ENCODE measurements at places on chromosomes 7 and 10. TPM values are rescaled to one million over a fixed set of nuclear protein-coding genes. Genes with fewer than 3 reads are reported as not detected.

Gene GPNMB
- total RNA-seq: 0.95 TPM

- H3K27me3 ChIP-seq: peaks cover 2% of the 10 kb centered on the region
- no peak overlapping the region for H3K4me3 ChIP-seq
- H3K27ac ChIP-seq: no peak overlapping the region
- H3K4me1 ChIP-seq: no peaks in the 10 kb centered on the region
Observed at GRCh38 chr7:55210716-55211115, 154.4 kb upstream of the LANCL2 start.

- H3K4me3 ChIP-seq: no peak overlapping the region
- no peaks in the 10 kb centered on the region for H3K36me3 ChIP-seq
- no peak for DNase-seq
- no peak overlapping the region for H3K27ac ChIP-seq
- H3K4me1 ChIP-seq: peaks cover 7% of the 10 kb centered on the region
Observed at GRCh38 chr10:68871105-68871711, 29.9 kb upstream of the DDX50 start.

DNA sequence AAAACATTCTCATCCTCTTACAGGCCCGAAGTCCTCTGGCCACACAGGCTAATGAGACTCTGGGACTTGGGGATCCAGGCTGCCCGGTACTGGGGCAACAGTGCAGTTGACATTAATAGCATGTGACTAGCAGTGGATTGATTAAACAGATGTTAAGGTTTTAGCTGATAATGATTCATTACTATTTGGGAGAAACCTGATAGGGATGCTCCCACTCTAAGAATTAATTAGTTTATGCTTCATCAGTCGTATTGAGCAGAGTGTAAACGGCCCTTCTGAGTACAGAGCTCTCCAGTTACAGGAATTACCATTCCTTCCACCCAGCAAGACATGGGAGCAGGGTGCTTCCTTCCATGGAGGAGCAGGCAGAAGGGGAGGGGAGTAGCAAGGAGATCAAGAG lies 82.7 kb downstream of the RPS24 start:
- peaks cover 7% of the 10 kb centered on the region for H3K27me3 ChIP-seq
- no peak overlapping the region for H3K4me3 ChIP-seq
- DNase-seq: no peak
- no peaks in the 10 kb centered on the region for H3K36me3 ChIP-seq
- H3K4me1 ChIP-seq: no peaks in the 10 kb centered on the region

DNA sequence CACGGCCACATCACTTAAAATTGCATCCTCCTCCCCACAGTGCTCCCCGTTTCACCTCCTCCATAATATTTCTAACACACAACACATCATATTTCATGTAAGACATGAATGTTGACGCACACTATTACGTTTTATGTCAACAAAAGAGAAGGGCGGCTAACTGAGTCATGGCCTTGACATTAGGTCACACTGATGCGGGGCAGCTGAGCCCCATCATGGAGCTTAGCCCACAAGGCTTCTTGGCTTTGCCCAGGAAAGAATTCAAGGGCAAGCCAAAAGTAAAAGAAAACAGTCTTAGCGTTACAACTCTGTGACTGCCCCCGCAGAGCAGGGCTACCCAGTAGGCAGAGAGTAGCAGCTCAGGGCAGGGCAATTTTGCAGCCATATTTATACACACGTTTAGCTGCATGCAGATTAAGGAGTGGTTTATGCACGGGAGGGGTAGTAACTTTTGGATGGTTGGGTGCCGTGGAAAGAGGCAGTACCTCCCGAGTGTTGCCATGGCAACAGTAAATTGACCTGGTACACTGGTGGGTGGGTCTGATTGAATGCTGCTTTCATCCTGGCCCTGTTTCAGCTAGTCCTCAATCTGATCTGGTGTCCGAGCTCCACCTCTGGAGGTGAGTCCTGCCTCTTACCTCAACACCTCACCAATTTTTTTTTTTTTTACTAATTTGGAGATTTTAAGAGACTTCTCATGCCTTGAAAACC lies 156.2 kb upstream of the FRMD4A start:
- no peak overlapping the region for H3K27ac ChIP-seq
- no peak for DNase-seq
- H3K36me3 ChIP-seq: no peaks in the 10 kb centered on the region

Gene RSU1
- total RNA-seq: 47.4 TPM

DNA sequence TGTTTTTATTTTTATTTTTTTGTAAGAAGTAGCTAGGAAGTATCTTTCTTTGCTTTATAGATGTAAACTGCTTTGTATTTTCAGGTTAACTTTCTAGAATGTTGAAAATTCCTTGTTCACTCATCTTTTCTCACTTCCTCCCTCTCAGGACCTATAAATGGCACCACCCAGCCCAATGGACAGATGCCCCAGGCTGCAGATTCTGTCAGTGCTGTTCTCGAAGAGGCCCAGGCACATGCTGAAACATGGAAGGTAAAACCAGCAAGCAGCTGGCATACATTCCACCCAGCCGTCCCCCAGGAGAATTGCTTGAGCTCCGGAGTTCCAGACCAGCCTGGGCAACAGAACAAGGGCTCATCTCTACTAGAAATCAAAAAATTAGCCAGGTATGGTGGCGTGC lies 47.1 kb upstream of the PDSS1 start:
- H3K4me1 ChIP-seq: no peaks in the 10 kb centered on the region
- H3K36me3 ChIP-seq: no peaks in the 10 kb centered on the region
- DNase-seq: no peak
- no peaks in the 10 kb centered on the region for H3K27me3 ChIP-seq
- H3K4me3 ChIP-seq: no peak overlapping the region
- H3K27ac ChIP-seq: no peak overlapping the region

DNA sequence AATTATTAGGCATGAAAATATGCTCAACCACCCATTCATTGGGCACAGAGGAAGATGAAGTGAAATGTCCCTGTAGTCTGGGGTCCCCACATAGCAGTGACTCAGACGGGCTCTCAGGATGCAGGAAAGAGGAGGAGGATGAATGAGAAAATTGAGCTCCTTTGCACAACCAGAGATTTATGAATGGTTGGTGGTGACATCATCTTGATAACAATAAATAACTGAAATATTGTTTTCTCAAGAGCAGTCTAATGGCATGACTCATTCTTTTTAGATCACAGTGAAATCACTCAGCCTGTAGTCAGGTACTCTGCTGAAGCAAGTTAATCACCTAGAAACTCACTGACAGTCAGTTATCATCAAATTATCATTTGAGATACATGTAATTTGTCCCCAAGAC lies 254.1 kb downstream of the RELN start:
- no peak overlapping the region for H3K4me3 ChIP-seq
- H3K36me3 ChIP-seq: no peaks in the 10 kb centered on the region
- H3K4me1 ChIP-seq: no peaks in the 10 kb centered on the region
- no peaks in the 10 kb centered on the region for H3K27me3 ChIP-seq
- DNase-seq: no peak

Gene MRC1
- total RNA-seq: not detected

DNA sequence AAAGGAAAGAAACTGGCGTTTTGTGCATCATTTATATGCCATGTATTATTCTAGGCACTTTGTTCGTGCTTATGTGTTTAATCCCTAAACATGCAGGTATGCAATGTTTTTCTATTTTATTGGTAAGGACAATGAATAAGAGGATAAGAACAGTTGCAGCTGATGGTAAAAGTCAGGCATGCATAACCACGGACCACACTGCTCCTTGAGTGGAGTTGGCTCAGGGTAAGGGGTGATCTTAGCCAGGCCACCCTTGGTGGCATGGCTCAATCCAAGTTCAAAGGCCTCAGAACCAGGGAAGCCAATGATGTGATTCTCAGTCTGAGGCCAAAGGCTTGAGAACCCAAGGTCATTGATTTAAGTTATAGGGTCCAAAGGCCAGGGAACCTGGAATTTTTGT lies 1068.1 kb downstream of the NRG3 start:
- H3K4me3 ChIP-seq: no peak overlapping the region
- H3K36me3 ChIP-seq: no peaks in the 10 kb centered on the region
- no peak overlapping the region for H3K27ac ChIP-seq
- DNase-seq: no peak
- no peaks in the 10 kb centered on the region for H3K4me1 ChIP-seq
- no peaks in the 10 kb centered on the region for H3K27me3 ChIP-seq

DNA sequence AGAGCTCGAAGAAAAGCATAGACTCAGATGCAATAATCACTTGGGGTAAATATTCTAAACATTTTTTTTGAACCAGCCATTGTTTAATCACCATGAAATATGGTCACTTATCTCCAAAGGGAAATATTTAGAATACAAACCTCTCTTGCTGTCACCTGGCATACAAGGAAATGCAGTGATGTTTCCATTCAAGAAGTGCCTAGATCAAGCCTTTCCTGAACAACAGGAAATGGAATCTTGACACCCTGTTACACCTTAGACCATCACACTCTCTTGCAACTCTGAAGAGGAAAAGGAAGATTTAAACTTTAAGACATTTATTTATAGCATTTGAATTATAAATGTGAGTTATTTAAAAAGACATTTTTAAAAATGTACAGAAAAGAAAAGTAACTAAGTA lies 263.0 kb upstream of the BMPER start:
- no peaks in the 10 kb centered on the region for H3K4me1 ChIP-seq
- no peak overlapping the region for H3K4me3 ChIP-seq
- no peaks in the 10 kb centered on the region for H3K27me3 ChIP-seq
- H3K27ac ChIP-seq: no peak overlapping the region
- no peaks in the 10 kb centered on the region for H3K36me3 ChIP-seq

Gene MAGI2
- 0.12 TPM for total RNA-seq

- H3K27ac ChIP-seq: no peak overlapping the region
- H3K4me3 ChIP-seq: no peak overlapping the region
- peaks cover 1% of the 10 kb centered on the region for H3K4me1 ChIP-seq
- no peak for DNase-seq
Observed at GRCh38 chr7:137462074-137462715, 118.7 kb upstream of the PTN start.

- H3K36me3 ChIP-seq: no peaks in the 10 kb centered on the region
- no peak overlapping the region for H3K4me3 ChIP-seq
- peaks cover 20% of the 10 kb centered on the region for H3K27me3 ChIP-seq
- no peak for DNase-seq
- H3K4me1 ChIP-seq: peaks cover 53% of the 10 kb centered on the region
Observed at GRCh38 chr10:8407501-8408021, 353.1 kb downstream of the GATA3 start.

DNA sequence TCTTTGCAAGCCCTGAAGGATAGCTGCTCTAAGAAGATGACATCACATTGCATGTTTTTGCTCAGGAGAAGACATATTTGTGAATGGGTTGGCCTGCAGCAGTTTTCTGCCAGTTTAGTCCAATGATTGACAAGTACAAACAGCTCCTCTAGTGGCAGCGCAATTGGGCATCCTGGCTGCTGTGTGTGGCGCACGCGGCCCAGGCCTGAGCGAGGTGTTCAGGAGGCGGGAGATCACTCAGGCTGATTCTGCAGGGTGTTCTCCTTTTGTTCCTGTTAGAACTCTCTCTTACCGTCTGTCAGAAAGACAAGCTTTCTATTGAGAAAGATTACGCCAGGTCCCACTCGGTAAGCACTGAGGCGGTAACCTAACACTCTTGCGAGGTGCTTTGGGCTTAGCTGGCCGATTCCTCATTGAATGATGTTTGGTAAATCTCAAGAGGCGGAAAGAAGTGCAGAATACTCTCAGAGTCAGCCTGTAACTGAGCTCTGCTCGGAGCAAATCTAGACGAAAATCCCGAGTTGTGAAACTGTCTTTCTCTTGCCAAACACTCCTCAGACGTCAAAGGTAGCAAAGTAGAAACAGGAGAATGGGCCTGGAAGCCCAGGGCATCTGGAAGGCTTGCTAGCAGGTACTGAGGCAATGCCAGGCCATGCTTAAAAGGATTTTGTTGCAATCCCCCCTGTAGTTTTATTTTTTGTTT lies 219.2 kb upstream of the BMPER start:
- H3K27ac ChIP-seq: no peak overlapping the region
- H3K4me1 ChIP-seq: no peaks in the 10 kb centered on the region
- no peaks in the 10 kb centered on the region for H3K27me3 ChIP-seq
- no peaks in the 10 kb centered on the region for H3K36me3 ChIP-seq
- no peak for DNase-seq
- no peak overlapping the region for H3K4me3 ChIP-seq

- DNase-seq: peak; percentile 88
- peaks cover 14% of the 10 kb centered on the region for H3K4me1 ChIP-seq
- H3K4me3 ChIP-seq: no peak overlapping the region
- peaks cover 2% of the 10 kb centered on the region for H3K27me3 ChIP-seq
- no peak overlapping the region for H3K27ac ChIP-seq
Observed at GRCh38 chr7:138865843-138866242, 67.8 kb upstream of the ATP6V0A4 start.

DNA sequence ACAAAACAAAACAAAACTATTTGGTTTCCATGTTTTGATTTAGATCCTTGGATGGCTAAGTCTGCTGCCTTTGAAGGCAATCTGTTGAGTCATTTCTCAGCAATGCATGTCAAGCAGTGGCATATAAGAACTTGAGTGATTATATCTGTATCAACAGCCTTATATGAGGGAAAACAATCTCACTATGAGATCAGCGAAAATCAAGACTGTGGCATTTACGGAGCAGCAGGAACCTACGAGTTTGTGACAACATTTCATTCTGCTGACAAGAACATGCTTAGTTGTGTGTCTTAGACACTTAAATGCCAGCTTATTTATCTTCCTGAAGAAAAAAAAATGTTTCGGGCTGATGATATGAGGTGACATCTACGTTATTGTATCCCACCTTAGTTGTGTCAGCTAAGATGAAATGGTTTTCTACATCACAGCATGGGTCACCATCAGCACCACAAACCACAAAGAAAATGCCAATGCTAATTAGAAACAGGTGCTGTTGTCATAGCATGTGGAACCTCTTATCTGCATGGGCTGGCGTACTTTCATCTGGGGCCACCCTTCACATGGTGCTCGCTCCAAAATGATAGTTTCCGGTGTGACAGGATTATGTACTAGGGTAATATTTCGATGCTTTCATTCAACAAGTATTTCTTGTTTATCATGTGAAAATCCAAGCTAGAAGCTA lies 1085.5 kb downstream of the SORCS1 start:
- no peaks in the 10 kb centered on the region for H3K27me3 ChIP-seq
- H3K27ac ChIP-seq: no peak overlapping the region
- no peak overlapping the region for H3K4me3 ChIP-seq
- no peaks in the 10 kb centered on the region for H3K4me1 ChIP-seq
- no peak for DNase-seq
- no peaks in the 10 kb centered on the region for H3K36me3 ChIP-seq

GRCh38 chr10:124092860-124093773 lies at the start of gene CHST15:
Gene CHST15, minus strand, starts transcription at chr10:124093598. Its CDS starts 47,386 bp downstream, at chr10:124046212.
- peak within 1 kb of the TSS; percentile 41 for H3K4me3 ChIP-seq
- no peaks in the 10 kb centered on the region for H3K4me1 ChIP-seq
- peak; percentile 61 for DNase-seq
- no peak within 1 kb of the TSS for H3K27ac ChIP-seq
- peaks cover 58% of the 10 kb centered on the region for H3K27me3 ChIP-seq

DNA sequence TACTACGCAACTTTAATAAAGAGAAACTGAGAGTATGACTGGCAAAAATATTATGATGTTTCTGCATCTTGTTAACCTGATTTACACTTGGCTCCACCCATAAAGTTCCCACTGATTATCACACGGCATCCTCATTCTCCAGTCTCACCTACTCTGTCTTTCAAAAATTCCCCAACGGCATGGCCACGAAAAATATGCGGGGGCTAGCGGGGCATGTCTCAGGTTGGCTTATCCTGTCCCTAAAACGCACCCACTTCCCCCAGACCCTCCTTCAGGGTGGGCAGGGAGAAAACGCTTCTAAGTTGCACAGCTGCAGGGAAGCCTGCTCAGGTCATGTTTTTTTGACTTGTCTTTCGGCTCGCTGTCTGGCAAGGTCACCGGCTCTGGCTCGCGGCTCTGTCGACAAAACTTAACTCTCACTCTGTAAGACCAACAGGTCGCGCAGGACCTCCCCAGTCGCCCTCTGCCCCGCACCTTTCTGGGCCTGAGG lies 3.8 kb downstream of the CDK6 start:
- H3K36me3 ChIP-seq: peaks cover 52% of the 10 kb centered on the region
- peaks cover 6% of the 10 kb centered on the region for H3K27me3 ChIP-seq
- H3K4me3 ChIP-seq: peak overlapping the region; percentile 99
- H3K4me1 ChIP-seq: peaks cover 41% of the 10 kb centered on the region

- no peaks in the 10 kb centered on the region for H3K4me1 ChIP-seq
- H3K36me3 ChIP-seq: no peaks in the 10 kb centered on the region
- no peak overlapping the region for H3K4me3 ChIP-seq
- no peak for DNase-seq
Observed at GRCh38 chr7:29292886-29293658, 98.5 kb downstream of the CHN2 start.
